ENCODE measurements at places on chromosomes 6 and 20.

- peak; percentile 59 for DNase-seq
Observed at GRCh38 chr20:12925210-12925755, 83.5 kb upstream of the SPTLC3 start.

GRCh38 chr6:170073846-170074245 lies 217.0 kb downstream of the DLL1 start:
- DNase-seq, result no peak

DNA sequence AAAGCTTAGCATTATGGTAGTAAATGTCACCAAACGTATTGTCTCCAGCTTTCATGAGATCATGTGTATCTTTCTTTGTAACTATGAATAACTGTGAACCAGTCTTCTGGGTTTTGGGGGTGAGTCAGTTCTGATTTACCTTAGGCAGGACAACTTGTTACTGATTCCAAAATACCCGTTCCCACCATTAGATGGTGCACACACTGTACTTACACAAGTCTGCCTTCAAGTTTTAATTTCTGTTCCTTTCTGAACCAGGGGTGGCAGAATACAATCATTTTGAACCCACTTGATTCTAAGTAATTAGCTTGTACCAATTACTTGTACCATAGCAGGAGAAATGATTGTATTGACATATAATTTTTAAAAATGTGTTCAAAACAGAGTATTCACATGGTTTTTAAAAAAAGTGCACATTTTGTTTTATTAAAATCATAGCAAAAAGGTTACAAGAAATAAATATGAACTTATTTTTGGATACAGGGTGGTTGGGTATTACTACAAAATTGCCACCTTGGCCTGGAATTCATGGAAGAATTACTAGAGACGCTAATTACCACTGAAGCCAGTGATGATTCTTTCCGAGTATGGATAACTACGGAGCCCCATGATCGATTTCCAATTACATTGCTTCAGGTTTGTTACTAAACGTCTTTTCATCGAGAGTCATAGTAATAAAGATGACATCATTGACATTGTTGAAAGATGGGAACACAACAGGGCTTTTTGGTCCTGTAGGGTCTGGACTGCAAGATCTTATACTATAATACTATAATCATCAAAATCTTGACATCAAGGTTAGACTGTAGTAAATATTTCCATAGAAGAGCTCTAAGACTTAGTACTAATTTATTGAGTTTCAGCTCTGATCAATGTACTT lies 75.2 kb upstream of the GLP1R start:
- peak; percentile 69 for DNase-seq

- no peak for DNase-seq
Observed at GRCh38 chr6:92362404-92362803, 1057.0 kb downstream of the EPHA7 start.

GRCh38 chr20:63156221-63156671 lies 59.7 kb downstream of the YTHDF1 start:
- DNase-seq, result no peak

DNA sequence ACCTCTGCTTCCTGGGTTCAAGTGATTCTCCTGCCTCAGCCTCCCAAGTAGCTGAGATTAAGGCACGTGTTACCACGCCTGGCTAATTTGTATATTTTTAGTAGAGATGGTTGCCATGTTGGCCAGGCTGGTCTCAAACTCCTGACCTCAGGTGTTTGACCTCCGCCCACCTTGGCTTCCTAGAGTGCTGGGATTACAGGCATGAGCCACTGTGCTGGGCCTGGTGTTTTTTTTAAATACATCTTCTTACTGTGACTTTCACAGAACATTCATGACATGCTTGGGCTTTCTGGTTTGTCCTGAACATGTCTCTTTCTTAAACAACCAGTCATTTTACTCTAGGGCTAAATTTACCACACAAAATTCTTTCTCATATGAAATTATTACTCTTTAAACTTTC lies 34.7 kb upstream of the FAM8A1 start:
- no peak for DNase-seq

DNA sequence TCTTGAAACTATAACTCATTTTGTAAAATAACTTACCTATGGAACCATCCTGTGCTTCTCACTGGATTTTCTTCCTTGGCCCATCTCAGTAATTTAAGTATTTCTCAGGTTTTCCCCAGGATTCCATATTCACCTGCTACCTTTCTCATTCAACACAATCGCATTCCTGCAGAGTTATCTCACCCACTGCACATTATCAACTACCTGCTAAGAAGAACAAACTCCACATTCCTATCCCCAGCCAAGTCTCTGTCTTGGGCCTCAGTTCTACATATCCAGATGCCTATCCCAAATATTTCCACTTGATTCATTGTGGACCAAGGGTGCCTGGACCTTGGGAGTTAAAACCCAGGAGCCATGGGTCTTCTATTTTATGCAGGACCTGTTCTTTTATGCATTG lies 60.2 kb upstream of the KCNQ5 start:
- no peak for DNase-seq

DNA sequence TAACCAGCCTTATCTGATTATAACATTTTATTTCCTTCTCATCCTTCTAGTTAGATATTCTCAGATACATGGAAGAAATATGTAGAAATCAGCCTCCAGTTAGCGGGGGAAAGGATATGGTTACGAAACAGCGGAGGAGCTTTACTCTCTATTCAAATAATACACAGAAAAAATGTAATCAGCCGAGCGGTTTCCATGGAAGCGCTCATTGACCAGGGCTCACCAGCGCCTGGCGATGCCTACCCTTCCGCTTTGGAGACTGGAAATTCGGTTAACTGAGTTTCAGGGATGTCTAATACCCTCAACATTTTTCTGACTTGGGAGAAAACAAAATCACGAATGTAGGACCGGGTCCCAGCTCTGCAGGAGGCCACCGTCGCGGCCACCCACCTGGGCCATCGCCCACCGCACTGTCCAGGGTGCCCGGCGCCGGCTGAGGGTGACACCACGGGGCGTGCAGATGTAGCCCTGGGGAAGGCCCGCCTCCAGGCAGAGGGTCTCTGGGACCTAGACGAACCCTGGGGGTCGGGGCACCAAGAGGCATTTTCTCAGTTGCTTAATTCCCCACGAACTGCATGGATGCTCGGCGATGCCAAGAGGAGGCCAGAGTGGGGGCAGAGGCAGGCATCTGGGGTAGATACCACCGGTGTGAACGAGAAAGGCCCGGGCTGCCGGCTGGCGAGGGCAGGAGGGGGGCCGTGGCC lies 1.7 kb downstream of the PRR18 start:
- no peak for DNase-seq

GRCh38 chr20:12528591-12529041 lies 480.2 kb upstream of the SPTLC3 start:
- no peak for DNase-seq

GRCh38 chr20:32362901-32363364 lies 4.8 kb downstream of the ASXL1 start:
- no peak for DNase-seq

DNA sequence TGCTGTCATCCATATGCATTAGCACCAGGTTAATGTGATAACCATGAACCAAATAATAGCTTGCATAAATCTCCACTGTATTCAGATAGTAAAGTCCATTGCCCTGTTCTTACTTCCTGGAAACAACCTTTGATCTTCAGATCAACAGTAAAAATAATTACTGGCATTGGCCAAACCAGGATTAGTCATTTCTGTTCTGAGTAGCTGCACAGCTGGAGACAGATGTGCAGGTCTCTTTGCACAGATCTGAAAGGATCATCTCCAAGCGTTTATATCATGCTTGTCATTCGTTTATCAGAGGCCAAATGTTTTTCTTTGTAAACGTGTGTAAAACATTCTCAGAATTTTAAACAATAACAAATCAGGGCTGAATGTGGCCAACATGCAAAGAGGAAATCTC lies 134.4 kb upstream of the HMGCLL1 start:
- DNase-seq, result no peak

Data from Calu3 (cell line).